A673 (cell line): ENCODE measurements at places on chromosomes 5 and 9. TPM values are rescaled to one million over a fixed set of nuclear protein-coding genes. Genes with fewer than 3 reads are reported as not detected.

The MACIR gene
- 22.3 and 23.4 TPM in 2 replicates for total RNA-seq

The DNAJC18 gene
- 16.7 and 21.1 TPM in 2 replicates for total RNA-seq

The SLC6A3 gene
- total RNA-seq = not detected in 2 replicates

The SLC36A2 gene
- total RNA-seq = not detected in 2 replicates

The ODF2 gene
- 80.6 and 83.1 TPM in 2 replicates for total RNA-seq

The TMEM215 gene
- total RNA-seq = not detected in 2 replicates

The MBLAC2 gene
- 6.5 and 7.8 TPM in 2 replicates for total RNA-seq

The ZDHHC11B gene
- 1.3 and 1.6 TPM in 2 replicates for total RNA-seq

The LRRC70 gene
- total RNA-seq = 1.8 and 2.0 TPM in 2 replicates

The PLAC8L1 gene
- total RNA-seq = 1.9 and 2.7 TPM in 2 replicates

The STK32A gene
- total RNA-seq = not detected in 2 replicates

The PRLR gene
- total RNA-seq = 0.22 TPM in 1 of 2 replicates, not detected in the other

The CAAP1 gene
- total RNA-seq = 9.1 and 10.0 TPM in 2 replicates

The GLRA1 gene
- total RNA-seq = not detected in 2 replicates

The DENND1A gene
- 12.0 and 16.7 TPM in 2 replicates for total RNA-seq

The LHX3 gene
- total RNA-seq = 0.11 TPM in 1 of 2 replicates, not detected in the other

The ZDHHC21 gene
- total RNA-seq = 22.7 and 30.4 TPM in 2 replicates
